ENCODE measurements at places on chromosomes 1 and 21.

DNA sequence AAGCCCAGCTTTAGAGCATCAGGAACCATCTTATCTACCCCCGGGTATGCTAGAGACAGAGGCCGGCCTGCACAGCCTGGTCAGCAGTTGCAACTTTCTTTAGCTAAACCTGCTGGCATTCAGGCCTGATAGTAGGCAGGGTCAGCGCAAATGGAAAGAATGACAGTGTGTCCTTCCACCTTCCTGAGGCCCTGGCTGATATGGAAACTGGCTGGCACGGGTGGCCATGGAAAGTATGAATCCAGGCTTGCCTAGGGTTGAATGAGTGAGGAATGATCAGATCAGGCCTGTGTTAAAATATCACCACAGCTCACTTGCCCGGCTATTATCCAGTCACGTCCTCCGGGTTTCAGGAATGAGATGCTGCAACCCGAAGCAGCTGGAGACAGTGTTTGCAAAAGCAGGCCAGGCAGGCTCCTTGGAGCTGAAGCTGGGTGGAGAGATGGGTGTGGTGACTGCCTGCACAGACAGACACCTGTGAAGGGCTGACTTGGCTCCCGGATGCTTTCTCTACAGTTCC is 34.7 kb downstream of the RCAN1 start:
- DNase-seq: no peak

DNA sequence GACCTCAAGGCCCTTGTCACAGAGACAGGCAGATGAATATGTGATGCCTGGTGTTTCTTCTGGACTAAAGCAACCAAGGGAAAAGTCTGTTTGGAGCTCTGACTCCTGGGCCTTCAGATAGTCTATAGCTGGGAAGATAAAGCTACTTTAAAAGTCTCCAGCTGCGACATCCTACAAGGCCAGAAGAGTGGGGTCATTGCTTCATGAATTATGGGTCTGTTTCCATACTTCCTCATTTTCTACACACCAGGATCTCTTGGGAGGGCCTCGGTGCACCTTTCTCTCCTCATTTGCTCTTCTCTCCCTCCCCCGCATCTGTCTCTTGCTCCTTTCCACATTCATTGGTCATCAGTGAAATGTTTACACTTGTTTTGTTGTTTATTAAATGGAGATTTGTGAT is 44.8 kb downstream of the SYT2 start:
- DNase-seq: no peak

DNA sequence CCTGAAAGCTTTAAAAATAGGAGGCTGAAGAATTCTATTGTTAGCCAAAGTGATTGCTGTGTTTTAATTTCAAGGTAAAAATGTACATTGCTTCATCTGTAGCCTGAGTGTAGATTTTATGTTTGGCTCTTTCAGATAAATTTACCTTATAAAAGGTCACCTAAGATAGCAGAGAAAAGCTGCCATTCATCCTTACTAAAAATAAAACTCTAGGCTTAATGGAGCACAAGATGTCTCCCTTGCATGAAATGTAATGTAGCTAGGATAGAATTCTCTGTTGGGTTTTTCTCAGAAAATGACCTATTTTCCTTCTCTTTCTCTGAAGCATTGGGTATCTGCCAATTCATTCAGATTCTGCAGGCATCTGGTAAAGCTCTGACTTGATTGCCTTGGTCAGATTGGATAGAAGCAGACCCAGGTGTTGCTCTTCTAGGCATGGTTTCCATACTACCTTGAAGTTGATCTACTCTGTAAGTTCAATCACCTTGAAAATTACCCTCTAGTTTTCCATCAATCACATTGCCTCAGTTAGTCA is 176.6 kb upstream of the GORAB start:
- DNase-seq: no peak

DNA sequence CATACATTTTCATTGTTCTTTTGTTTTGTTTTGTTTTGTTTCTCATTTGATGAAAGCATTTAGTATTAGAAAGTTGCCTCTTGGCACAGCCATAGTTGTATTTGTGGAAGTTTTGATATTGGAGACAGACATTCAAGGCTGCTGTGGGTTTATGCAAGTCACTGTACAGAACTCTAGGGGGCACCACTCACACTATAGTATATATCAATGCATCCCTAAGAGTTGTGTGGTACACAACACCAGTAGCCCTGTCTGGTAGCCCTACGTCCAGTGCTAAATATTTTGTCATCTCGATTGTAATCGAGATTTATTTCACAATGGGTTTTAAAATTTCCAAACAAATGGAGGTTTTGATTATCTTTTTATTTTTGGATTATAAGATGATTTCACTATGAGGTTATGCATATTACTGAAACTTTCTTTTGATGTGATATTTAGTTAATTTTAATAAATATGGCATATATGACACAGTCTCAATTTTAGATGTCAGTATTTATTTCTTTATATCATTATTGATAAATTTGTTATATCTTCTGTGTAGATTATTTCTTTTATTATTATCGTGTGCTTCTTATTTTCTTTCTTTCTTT is 112.2 kb downstream of the NR5A2 start:
- DNase-seq: peak; percentile 27

DNA sequence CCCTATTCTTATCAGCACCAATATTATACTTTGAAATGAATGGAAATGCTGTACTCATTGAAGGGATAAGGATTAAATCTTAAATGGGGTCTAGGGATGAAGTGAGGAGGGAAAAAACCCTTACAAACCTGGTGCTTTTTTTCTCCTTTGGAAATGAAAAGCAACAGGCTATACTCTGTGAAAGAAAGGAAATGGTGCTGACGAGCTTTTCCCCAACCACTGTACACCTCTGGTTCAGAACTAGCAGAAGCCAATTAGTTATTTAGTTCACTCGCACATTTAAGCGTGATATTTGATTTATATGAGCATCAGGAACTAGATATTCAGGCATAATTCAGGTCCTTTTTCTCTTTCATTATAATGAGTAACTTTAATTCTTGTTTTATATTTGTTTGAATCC is 74.5 kb upstream of the S1PR1 start:
- no peak for DNase-seq

DNA sequence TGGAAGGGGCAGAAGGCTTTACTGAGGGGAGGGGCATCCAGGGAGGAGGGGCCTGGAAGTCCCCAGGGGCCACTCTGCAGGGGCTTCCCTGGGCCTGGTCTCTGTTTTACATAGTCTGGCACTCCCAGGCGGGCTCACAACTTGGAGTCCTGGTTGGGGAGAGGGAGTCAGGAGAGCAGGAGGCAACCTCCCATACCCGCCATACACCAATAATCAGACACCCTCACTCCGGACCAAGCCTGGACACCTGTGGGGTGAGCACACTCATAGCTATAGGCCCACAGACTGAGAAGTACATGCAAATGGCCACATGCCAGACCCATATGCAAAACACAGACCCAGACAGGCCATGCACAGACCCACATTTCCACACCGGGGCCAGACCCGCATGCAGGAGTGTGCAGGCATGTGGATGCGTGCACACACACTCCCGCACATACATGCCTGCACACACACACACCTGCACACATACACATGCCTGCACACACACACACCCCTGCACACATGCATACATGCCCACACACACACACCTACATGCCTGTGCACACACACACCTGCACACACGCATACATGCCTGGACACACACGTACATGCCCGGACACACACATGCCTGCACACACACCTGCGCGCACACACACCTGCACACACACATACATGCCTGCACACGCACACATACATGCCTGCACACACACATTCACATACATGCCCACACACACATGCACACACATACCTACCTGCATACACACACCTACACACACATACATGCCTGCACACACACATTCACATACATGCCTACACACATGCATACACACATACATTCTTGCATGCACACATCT is 89.5 kb upstream of the RUNX3 start:
- DNase-seq: no peak

Measured in activated CD4-positive, alpha-beta memory T cell treated with anti-CD3 and anti-CD28 coated beads for 36 hours (primary cell).